ENCODE measurements at places on chromosomes 1 and 21.

DNA sequence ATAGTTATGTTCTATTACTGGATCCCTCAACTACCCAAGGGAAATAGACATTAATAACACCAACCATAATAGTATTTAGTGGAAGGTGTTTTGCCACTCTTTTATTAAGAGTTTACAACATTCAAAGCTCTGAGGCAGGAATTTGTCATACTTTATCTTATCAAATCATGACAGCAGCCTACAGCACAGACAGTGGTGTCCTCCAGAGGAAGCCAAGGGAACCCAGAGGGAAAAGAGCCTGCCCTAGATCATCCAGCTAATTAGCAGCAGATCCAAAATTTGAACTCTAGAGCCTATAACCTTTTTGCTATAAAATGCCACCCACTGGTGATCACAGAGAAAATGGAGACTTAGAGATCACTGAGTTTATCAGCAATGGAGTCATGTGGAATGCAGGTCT lies 18.2 kb downstream of the VAV3 start:
- no peak for DNase-seq

DNA sequence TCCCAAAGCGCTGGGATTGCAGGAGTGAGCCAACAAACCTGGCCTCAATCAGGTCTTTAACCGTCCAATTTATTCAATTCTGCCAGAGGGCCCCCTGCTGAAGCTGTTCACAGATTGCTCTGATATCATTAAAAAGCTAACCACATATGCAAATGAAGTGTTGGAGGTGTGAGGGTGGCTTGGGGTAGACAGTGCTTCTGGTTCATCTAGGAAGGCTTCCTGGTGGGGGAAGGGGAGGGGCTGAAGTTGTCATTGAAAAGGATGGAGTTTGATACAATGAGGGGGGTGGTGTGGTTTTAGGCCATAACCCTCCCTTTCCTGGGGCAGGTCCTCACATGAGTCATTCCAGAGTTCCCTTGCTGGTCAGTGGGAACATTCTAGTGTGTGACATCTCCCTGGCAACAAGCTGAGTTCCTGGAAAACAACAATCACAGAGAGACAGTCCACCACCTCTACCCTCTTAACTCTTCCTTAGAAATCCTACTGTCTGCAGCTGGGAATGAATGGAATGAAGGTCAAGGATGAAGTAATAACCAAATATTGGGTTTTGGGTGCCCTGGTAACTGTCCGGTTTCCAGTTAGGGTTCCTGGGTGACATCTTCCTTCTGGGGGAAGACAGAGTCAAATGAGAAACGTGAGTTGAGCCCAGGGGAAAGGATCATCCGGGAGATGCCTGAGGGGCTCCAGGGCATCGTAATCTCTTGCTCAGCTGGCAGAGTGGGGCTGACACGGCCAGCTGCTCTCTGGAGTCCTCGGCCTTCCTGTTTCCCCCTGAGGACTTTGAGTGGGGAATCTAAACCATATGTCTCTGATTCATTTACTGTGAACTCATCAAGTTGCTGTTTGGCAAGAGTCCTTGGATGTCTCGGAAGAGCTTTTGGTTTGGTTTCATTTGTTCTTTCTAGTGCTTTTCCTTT lies 32.2 kb downstream of the BATF3 start:
- peak; percentile 91 for DNase-seq

- peak; percentile 48 for DNase-seq
Measured at GRCh38 chr1:58047265-58047858, 499.2 kb downstream of the OMA1 start.

DNA sequence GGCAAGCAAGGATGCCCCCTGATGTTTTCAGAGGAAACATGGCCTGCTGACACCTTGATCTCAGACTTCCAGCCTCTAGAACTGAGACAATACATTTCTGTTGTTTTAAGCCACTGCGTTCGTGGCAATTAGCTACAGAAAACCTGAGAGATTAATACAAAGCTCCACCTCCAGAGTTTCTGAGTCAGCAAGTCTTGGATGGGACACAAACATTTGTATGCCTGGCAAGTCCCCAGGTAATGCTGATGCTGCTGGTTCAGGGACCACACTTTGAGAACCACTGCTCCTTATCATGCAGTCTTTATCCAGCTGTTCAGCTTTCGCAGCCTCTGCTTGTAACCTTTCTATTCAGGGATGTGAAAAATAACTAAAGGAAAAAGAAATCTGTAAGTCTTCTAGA lies 565.7 kb upstream of the PLXNA2 start:
- DNase-seq: peak; percentile 76

- no peak for DNase-seq
Measured at GRCh38 chr1:4005431-4005830, 105.4 kb upstream of the C1orf174 start.

GRCh38 chr1:15150376-15150775 lies 3.2 kb upstream of the TMEM51 start:
- DNase-seq: no peak

GRCh38 chr1:94866164-94866807 lies 46.1 kb downstream of the SLC44A3 start:
- DNase-seq: peak; percentile 89

DNA sequence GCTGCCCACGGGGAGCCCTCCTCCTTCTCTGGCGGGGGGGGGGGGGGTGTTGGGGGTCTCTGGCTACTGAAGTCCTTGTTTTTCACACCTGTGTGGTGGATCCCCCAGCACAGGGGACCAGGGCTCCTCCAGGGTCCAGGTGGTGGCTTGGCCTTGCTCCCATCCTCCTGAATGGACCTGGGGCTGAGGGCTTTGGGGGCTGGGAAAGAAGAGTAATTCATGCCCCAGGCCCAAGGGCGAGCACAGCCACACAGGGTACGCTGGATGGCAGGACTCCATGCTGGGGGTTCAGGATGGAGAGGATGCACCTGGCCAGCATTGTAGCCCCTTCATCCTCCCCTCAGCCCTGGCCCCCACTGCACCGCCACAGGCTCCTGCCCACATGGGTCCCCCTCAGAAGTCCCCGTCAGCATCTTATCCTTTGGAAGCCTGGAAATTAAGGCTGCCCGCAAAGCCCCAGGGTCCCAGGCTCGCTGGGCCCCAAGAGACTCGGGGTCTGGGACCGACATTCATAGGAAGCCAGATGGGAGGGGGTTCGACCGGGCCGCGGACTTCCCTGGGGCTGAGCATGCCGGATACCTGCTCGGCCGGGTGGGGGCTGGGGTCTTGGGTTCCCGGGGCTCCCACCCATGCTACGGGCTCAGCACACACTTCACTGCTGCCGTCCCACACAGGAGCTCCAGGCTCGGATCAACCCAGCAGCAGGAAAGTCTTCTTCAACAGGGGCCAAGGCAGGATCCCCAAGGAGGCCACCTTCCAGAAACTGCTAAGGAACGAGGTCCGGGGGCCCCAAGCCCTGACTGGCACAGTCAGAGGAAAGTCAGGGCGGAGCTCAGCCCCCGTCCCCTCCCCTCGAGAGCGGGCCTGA lies 49.0 kb upstream of the ACTRT2 start:
- no peak for DNase-seq

DNA sequence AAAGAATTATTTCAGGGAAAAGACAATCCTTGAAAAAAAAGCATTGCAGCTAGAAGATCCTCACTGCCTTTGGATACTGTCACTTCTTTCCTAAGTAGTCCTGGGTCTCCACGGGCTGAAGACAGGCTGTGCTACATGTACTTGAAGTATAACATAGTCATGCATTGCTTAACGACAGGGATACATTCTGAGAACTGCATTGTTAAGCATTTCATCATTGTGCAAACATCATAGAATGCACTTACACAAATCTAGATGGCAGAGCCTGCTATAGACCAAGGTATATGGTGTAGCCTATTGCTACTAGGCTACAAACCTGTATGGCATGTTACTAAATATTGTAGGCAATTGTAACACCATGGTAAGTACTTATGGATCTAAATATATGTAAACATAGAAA lies 54.0 kb downstream of the KIAA0040 start:
- no peak for DNase-seq

DNA sequence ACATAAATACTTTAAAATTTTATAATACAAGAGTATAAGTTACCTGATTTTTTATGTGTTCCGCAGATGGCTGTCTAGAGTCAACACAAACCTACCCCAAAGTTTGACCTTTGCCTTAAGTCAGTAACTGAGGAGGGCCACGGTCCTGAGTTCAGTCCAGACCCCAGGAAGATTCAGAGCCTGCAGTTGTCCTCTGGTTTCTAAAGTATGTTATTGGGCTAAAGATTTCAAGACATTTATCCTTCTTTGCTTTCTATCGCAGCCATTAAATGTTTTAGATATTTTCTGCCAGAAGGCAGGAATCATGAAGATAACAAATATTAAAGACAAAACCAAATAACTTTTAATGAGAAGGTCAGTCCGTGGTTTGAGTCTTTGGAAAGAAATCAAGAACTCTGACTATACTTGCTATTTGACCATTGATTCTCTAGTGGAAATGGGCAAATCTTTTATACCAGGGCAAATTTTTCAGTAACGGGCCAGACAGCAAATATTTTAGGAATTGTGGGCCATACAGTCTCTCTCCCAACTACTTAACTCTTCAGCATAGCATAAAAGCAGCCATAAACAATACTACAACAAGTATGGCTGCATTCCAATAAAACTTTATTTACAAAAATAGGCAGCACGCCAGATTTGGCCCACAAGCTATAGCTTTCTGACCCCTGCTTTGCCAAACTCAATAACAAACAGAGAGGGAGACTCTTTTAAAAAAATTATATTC lies 38.0 kb upstream of the HAO2 start:
- peak; percentile 8 for DNase-seq

- DNase-seq: no peak
Measured at GRCh38 chr1:159991513-159991912, 37.5 kb upstream of the SLAMF9 start.

- no peak for DNase-seq
Measured at GRCh38 chr21:26819740-26820324, 25.4 kb downstream of the ADAMTS1 start.

GRCh38 chr1:7068552-7068951 lies 283.3 kb downstream of the CAMTA1 start:
- DNase-seq: peak; percentile 21

DNA sequence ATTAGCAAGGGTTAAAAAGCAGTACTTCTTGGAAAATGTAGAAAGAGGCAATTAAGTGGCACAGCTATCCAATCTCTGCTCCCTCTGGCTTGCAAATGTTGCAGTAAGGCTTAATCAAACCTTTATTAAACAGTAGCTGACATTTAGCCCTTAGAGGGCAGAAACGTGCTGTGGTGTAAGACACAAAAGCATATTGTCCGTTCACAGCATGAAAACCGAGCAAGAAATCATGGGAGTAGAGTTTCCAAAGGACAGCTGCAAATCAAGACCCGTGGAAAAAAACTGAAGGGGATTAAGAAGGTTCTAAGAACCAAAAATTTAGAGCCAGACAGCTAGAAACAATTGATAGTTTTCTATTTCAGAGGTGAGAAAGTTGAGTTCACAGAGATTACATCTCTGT lies 13.1 kb downstream of the ZP4 start:
- peak; percentile 35 for DNase-seq

GRCh38 chr1:105072850-105073249 lies 1323.2 kb downstream of the AMY1C start:
- no peak for DNase-seq

DNA sequence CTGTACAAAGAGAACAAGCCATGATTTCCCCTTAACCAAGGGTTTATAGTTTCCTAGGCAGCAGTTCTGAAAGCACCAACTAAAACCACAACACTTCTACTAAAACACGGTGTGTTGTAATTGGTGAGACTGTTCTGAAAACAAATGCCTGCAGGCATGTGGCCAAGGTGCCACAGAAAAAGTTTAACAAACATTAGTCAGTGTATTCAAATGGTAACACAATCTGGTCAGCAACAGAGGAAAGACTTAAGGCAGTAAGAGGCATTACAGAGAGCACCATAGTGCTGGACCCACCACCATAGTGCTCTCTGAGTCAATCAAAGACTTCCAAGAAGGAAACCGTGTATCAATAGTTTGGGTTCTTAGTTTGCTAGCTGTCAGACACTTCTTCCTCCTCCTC lies 16.7 kb downstream of the SNIP1 start:
- DNase-seq: peak; percentile 93

DNA sequence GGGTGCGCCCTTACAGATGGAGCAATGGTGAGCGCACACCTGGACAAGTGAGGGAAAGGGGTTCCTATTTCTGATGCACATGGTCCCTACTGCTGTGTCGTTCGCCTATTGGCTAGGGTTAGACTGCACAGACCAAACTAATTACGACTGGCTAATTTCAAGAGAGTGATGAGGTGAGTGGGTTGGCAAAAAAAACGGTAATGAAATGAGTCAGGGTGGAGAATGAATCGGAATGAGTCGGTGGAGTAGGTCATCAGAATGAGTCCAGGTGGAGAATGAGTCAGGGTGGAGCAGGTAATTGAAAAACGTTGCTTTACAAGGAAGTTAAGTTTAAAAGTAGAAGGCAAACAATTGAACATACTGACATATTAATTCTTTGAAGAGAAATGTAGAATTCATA lies 79.8 kb downstream of the WDR4 start:
- DNase-seq: no peak

DNA sequence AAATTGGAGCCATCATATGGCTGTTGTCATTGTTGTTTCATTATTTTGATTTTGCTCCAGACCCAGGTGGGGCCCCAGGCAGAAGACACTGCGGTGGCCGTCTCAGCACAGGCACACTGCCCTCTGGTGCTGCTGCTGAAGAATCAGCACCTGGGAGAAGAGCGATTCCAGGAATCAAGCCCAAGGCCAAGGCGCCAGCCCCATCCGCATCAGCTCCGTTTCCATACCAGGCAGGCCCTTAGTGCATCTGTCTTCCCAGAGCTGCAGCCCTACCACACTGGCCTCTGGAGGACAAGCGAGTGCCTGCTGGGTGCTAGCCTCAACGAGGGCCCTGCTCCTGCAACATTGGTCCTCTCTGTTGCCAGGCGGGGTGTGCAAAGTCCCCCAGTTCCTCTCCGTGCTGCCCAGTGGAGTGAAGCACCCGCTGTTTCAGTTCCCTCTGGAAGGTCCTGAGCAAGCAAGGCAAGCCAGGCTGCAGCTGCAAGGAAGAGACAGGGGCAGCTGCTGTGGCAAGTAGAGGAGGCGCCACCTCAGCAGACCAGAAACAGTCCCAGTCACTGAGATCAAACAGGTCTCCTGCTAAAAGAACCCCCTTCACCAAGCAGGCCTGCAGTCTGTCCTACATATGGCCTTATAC lies 5.2 kb downstream of the GRIK3 start:
- no peak for DNase-seq

- no peak for DNase-seq
Measured at GRCh38 chr1:223708001-223708359, 4.4 kb upstream of the CAPN2 start.
